ENCODE measurements at places on chromosomes 3 and 15. TPM values are rescaled to one million over a fixed set of nuclear protein-coding genes. Genes with fewer than 3 reads are reported as not detected.

GRCh38 chr15:62966294-62967078, 76.1 kb upstream of the TPM1 start:
- no peak for DNase-seq

DNA sequence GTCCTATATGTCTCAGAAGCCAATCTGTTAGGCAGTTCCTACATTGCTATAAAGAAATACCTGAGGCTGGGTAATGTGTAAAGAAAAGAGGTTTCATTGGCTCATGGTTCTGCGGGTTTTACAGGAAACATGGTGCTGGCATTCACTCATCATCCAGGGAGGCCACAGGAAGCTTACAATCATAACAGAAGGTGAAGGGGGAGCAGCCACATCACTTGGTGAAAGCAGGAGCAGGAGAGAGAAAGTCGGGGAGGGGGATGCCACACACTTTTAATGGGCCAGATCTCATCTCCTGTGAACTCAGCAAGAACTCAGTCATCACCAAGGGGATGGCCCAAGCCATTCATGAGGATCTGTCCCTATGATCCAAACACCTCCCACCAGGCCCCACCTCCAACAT, 9.1 kb downstream of the SLC49A4 start:
- DNase-seq, result no peak

- no peak for DNase-seq
Observed at GRCh38 chr3:16203031-16203430, 28.6 kb downstream of the GALNT15 start.

- no peak for DNase-seq
Observed at GRCh38 chr3:127306361-127307111, 18.7 kb upstream of the PRR20G start.

DNA sequence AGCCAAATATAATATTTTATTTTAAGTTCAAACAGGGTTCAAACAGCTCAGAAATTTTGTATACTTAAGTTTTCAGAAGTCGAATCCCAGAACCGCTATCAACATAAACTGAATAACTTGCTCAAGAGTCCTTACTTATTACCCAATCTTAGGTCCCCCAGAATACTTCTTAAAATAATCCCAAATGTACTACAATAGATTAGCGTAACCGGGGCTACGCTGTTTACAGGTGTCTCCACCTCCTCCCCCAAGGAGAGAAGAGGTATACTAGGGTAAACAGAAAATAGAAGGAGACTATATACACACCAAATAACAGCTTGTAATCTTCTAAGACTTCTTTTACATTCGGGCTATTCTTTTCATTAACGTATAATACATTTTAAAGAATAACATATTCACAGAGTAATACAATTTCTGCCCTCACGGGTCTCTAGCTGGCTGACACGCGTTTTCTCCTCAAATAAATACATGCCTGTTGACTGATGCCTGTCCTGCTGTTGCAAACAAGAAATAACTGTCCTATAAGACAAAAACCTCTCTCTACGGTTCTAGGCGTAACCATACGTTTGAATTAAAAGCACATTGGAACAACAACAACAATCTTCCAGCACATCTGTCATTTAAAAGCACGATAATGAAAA, 1.3 kb downstream of the DENND4A start:
- no peak for DNase-seq

GRCh38 chr3:106913966-106914365, 463.3 kb upstream of the CCDC54 start:
- no peak for DNase-seq

DNA sequence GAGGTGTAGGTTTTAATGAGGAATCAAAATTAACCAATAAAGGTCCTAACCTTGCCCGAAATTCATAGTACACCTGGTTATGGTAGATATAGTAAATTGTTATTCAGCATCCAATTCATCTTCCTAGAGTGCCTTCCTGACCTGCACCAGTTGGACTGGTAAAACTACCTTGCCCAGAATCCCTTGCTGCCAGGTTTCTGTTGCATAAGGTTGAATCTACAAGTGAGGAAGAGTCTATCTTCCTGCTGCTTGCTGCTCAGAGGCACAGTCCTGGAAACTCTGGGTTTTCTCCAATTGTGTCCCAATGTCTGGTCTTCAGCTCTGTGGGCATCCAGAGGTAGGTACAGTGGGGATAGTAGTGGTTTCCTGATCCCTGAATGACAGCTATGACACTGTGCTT, 17.3 kb downstream of the CCDC54 start:
- DNase-seq, result no peak

Gene CADPS
- total RNA-seq, result 8.5 TPM

Gene DUOX2
- 0.02 TPM for total RNA-seq

Gene CACNA2D2
- 8.7 TPM for total RNA-seq

Gene REC114
- total RNA-seq, result not detected

Gene GBE1
- 16.8 TPM for total RNA-seq

Gene DGKG
- 0.18 TPM for total RNA-seq

Gene NFKBIZ
- total RNA-seq, result 6.2 TPM
